ENCODE measurements at places on chromosomes 1 and 21.

GRCh38 chr1:42931108-42931539, 27.5 kb downstream of the SLC2A1 start:
- no peak for DNase-seq

DNA sequence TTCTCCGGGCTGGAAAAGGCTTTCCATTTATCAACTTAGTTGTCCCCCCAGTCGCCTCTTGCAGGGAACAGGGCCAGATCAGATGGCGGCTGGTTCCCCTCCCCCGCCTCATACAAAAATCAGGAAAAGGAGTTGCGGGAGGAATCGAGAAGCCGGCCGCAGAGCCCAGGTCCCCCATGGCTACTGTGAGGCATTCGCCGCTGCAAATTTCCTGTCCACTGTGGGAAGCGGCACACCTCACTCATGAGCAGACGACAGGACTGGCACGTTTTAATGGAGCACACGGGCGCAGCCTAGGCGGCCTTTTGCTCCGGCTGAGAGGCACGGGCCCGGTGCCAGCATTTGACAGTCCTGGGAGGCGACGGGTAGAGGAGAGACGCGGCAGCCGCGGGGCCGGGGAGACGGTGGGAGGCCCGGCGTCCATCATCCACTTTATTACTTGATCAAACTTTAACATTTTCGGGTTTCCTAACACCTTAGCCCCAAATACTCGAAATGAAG, 1.1 kb downstream of the GNG4 start:
- DNase-seq, result no peak

DNA sequence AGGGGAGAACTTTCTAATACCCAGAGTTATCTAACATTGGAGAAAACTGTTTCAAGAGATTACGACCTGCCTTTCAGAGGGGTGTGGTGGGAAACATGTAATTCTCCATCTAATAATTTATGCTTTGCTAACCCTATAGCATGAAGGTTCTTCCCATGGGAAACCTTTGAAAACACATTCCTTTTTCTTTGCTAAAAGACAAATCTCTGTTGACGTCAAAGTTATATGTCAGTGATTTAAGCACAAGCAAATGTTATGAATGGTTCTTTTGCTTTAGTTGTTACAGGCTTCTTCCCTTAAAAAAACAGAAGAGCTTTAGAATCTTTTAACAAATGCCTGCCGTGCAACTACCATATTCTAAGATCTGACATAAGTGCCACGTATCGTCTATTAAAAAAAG, 19.2 kb downstream of the FMO2 start:
- no peak for DNase-seq

DNA sequence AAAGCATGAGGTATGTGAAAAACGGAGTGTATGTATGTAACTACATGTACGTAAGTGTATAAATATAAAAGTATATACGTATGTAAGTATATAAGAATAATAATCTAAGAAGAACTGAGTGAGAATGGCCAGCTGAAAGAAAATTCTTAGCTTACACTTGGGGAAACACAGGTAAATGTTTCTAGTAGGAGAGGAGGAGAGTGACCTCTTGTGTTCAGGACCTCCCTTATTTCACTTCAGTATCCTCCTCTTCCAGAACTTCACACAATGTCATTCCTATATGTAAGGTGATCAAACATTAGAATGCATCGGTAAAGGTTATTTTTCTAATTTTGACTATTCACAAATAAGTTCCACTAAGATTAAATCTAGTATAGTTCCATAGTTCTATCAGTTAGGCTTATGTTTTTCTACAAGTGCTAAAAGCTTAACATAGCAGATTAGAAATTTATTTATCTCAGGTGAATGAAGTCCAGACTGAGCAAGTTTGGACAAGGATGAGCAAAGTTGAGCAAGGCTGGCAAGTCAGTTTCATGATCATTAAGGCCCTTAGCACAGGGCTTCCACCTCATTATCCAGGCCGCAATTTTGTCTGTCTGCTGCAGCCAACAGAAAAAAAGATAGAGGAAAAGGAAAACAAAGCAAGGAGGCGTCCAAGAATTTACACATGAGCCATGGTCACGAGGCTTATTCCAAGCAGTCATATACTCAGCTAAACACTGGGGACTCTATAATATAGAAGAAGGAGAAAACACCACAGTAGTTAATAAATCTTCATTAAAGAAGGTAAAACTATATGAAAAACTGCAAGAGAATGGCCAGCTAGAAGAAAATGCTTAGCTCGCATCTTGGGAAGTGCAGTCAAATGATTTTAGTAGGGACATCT, 7.1 kb upstream of the MROH9 start:
- no peak for DNase-seq

- DNase-seq, result no peak
These were observed 14.0 kb upstream of the PRDM16 start for GRCh38 chr1:3055051-3055450.

- DNase-seq, result no peak
These were observed 8.8 kb upstream of the LMX1A start for GRCh38 chr1:165365341-165365740.

- no peak for DNase-seq
These were observed 1.5 kb downstream of the LSS start for GRCh38 chr21:46226920-46227599.

DNA sequence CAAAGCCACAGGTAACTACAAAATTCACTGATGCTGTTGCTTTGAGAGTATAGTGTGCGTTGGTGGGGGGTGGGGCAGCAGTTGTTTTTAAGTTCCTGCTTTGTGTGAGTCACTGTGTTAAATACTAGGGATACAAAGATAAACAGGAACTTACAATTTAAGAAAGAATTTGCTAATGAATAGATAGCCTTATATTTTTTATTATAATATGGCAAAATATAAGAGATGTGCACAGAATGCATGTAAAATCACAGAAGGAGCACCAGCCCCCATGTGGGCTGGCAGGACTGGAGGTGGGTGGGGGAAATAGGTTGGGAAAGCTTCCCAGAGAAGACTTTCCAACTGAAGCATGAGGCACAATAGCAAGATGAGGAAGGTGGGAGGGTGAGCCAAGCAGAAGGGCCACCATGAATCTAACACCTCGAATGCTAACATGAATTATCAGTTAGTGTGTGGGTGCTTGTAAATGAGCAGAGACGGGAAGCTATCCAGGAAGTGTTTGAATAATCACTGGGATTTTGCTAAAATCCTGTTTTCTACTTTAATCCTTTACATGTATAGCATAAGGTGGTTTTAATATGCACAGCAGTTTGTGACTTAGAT, 57.0 kb upstream of the RAVER2 start:
- DNase-seq, result no peak

DNA sequence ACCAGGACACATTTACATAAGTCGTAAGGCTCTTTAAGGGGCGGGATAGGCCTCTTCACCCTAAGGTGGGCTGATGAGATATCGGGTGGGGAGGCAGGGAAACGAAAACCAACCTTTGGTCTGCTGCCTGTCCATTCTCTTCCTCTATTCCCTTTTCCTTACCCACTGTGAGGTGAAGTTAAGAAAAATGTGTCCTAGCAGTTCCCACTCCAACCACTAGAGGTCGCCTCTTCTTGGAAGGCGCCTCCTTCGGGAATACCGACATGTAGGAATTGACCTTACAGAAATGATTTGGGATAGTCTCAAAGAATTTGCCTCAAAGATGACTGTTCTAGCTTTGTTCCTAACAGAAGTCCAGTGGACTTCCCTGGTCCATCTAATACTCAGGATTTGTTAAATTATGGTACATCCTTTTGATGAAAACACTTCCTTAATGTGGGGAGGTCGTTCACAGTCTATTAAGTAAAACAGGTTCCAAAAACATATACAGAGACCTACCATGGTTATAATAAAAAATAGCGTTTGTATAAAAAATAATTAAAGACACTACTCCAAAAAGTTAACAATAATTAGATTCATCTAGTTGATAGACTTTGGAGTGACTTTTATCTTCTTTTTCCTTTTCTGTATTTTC, 14.1 kb downstream of the AZIN2 start:
- peak; percentile 59 for DNase-seq

DNA sequence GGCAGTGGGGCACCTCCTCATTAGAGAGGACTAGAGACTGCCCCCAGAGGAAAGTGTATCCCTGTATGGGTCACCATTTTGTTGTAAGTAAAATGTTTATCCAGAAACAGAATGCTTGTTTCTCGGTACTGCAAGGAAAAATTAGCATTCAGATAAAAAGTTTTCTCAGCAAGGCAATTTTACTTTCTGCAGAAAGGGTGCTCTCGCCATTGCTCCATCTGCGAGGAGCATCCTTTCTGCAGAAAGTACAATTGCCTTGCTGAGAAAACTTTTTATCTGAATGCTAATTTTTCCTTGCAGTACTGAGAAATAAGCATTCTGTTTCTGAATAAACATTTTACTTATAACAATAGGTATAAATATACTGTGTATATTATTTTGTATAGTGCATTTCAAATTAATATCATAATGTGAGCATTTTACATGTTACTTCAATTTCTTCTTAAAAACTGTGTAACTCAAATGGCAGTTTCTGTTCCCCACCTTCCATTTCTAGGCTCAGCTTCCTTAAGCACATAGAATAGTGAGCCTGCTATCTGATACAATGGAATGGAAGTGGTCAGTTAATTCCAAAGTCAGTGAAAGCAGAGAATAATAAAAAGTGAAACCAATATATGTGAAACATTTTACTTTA, 76.5 kb upstream of the DESI2 start:
- no peak for DNase-seq

DNA sequence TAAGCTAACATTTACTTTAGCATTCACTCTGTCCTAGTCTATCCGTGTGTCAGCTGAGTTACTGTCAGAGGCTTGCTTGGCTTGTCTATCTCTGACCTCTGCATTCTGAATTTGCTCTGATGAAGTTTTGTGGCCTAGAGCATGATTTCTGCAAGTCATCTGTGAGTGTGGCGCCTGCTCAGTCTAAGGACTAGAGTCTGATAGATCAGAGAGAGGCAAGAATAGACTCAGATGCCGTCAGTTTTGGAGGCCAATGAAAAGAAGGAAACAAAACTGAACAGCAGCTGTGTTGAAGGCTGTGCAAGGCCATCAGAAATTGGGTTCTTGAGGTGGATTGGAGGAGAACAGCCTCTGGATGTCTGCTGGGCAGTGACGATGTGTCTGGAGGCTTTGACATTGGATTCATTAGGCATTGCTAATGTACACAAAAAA, 573.1 kb downstream of the USP25 start:
- DNase-seq, result no peak

- DNase-seq, result no peak
These were observed 213.9 kb downstream of the PATJ start for GRCh38 chr1:61956016-61956645.
